ENCODE measurements at places on chromosomes 6 and 20.

- DNase-seq, result no peak
Measured at GRCh38 chr6:130303431-130303830, 62.4 kb upstream of the TMEM200A start.

GRCh38 chr20:43138061-43138770 lies 51.5 kb downstream of the PTPRT start:
- DNase-seq, result no peak

- no peak for DNase-seq
Measured at GRCh38 chr20:59185809-59186208, 22.2 kb downstream of the ZNF831 start.

GRCh38 chr6:135932651-135933050 lies 81.2 kb downstream of the PDE7B start:
- DNase-seq, result no peak

DNA sequence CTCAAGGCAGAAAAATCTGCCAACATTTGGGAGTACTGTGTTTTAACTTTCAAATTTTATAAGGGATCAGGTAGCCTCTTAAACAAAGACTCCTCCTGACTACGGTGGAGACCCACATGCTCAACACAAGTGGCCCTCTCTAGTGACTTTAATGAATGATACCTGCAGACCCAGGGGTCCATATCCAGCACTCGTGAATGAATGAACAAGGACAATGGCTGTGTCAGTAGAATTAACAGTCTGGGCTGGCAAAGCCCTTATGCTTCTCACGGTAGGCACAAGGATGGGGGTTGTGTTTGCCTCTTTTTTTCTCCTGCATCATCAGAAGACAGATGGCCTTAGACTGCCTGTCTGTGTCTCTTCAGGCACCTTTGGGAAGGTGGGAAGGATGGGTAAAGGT lies 112.6 kb upstream of the TRAF3IP2 start:
- no peak for DNase-seq

GRCh38 chr6:9527679-9528286 lies 887.1 kb downstream of the TFAP2A start:
- no peak for DNase-seq

GRCh38 chr20:24461848-24462247 lies 7.6 kb upstream of the SYNDIG1 start:
- DNase-seq, result no peak

DNA sequence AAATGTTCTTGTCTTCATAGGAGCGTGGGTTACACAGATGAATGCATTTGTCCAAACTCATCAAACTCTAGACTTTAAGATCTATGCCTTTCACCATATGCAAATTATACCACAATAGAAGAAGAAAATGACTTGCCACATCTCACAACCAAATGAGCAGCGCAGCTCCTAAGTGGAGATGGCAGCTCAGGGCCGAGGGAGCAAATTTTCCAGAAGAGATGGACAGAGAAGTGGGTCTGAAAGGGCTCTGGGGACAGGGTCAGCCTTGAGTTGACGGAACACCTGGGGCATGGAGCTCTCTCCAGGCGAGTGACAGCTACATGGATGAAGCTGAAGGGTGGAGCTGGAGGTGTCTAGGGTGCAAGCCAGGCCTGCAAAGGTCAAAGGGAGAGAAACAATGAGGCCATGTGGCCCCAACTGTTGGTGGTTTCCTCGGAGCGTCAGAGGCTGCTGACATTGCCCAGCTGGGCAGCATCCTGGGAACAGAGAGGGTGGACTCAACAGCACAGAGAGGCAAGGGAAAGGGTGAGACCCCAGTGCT lies 228.3 kb downstream of the NRN1 start:
- no peak for DNase-seq

All from GM18507 (cell line).